NCI-H1694 (cell line): ENCODE measurements at places on chromosomes 1 and 21.

- DNase-seq = no peak
These were observed 232.7 kb downstream of the KCNJ6 start for GRCh38 chr21:37683396-37684114.

DNA sequence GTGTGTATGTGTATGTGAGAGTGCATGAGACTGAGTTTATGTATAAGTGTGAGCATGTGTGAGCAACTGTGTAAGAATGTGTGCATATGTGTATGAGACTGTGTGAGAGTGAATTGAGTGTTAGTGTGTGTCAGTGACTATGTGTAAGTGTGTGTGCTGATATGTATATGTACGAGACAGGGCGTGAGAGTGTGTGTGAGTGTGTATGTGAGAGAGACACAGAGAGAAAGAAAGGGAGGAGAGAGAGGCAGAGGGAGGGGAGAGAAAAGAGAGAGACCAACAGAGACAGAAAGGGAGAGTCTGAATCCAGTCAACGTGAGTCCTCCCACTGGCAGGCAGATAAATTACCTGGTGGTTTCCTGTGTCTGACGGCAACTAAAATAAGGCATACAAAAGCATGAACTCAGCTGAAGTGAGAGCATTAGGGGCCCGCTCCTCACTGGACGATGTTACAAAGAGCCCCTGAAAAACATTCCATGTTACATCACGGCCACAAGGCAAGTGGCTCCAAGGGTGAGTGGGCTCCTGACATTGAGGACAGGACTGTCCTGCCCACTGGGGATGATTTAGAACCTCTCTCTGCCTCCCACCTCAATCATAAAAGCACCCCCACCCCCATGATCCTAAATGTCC, 66.6 kb upstream of the TIAM1 start:
- no peak for DNase-seq

DNA sequence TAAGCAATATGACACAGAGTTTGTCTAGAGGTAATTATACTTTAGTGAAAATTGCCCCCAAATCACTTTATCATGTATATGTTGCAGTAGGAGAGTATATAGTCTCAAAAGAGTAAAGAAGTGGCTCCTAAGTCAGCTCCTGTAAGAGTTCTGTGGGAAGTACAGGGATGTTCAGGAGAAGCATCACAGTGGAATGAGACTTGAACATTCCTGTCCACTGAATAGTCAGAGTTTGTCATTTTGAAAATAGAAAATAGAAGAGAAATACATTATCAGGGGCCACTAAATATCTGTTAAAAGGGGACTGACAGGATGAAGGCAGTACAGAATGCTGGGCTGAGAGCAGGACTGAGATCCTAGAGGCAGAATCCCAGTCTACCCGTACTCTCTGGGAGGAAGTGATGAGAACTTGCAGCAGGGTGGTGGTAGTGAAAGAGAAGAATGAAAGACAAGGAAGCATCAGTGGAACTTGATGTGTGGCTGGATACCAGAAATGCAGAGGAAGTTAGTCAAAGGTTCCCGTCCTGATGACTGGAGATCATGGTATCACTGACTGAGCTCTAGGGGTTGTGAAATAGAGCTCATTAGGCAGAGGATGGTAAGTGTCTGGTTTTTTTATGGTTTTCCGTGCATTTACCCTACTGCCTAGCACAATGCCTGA, 153.4 kb downstream of the FMN2 start:
- DNase-seq = no peak

GRCh38 chr1:175597969-175598765, 145.2 kb downstream of the TNR start:
- DNase-seq = no peak

- no peak for DNase-seq
These were observed 57.9 kb downstream of the OLIG1 start for GRCh38 chr21:33127868-33128242.

DNA sequence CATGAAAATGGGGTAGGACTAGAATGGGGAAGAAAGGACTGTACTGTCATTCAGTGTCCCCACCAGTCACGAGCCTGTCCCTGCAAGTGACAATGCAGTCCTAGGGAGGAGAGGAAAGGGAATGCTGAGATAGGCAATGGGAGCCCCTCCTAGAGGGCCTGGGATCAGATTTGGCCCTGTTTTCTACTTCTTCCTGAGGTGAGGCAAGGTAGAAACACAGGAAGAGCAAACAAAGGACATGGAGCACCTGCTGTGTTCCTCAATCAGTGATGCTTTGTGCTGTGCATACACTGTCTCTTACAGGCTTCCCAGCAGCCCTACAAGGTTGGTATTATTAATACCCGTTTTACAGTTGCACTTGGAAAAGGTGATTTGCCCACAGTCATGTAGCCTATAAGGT, 6.1 kb downstream of the FABP3 start:
- no peak for DNase-seq

DNA sequence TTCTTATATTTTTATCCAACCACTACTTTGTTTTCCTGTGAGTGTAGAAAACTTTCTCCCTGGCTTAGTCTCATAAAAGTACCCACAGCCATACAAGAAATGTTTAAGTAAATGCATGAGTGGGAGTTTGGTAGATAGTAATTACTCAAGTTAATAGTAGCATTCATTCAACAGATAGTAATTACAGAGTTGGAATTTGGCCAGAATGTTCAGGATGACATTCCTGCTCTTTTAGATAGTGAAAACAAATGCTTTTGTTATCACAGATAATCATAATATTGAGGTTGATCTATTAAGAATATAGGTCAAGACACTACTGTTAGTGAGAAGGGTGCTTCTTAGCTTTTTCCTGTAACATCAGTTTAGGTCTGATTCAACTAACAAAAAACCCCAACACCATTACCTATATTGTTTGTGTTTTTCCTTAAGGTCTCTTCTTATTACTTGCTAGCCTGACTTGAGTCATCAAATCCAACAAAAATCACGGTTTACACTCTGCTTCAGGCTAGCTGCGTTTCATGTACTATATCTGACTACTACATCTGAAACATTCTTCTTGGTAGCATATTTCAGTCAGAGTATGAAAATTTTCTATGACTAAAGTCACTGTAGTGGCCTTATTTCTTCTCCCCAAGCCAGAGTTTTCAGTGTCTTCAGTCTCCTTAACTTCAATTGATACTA, 163.7 kb downstream of the HS2ST1 start:
- no peak for DNase-seq

DNA sequence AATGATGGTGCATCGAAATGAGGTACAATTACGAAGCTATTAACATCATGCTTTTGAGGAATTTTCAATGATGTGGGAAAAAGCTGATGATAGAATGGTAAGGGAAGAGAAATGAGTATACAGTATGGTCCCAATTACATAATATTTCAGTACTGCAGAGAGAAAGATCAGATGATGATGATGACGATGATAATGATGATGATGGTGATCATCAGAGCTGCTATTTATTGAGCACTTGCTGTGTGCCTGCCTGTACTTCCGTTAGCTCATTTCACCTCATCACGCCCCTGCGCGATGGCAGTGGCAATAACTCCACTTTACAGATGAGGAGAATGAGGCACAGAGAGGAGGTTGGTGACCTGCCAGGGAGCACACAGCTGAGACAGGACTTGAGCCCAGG, 620.8 kb downstream of the MATN1 start:
- no peak for DNase-seq

- no peak for DNase-seq
These were observed 148.6 kb upstream of the WNT4 start for GRCh38 chr1:22291494-22291893.

- DNase-seq = no peak
These were observed 63.6 kb downstream of the MYOM3 start for GRCh38 chr1:24048205-24048869.

DNA sequence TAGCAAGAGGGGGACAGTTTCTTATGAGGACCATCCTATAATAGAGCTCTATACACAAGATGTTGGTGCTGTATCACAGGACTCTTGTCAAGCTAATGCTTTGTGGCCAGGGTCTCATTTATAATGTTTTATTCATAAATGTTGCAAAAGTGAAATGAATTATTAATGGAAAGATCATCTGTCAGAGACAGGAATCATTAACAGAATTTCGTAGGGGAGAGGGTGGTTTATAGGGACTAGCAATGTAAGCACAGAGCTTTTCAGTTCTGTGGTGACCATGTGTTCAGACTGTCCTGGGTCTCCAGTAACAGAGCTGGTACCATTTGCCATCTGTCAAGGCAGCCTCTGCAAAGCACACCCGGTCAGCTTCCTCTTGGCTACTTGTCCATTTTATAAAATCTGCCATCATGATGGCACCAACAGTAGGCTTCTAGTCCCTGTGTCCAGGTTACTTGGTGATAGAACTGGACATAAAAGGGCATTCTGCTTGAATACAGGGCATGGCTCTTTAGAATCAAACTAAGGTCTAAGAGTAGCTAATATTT, 36.2 kb downstream of the LPAR3 start:
- no peak for DNase-seq

- DNase-seq = no peak
These were observed 308.5 kb downstream of the MRPL39 start for GRCh38 chr21:25298512-25299491.

DNA sequence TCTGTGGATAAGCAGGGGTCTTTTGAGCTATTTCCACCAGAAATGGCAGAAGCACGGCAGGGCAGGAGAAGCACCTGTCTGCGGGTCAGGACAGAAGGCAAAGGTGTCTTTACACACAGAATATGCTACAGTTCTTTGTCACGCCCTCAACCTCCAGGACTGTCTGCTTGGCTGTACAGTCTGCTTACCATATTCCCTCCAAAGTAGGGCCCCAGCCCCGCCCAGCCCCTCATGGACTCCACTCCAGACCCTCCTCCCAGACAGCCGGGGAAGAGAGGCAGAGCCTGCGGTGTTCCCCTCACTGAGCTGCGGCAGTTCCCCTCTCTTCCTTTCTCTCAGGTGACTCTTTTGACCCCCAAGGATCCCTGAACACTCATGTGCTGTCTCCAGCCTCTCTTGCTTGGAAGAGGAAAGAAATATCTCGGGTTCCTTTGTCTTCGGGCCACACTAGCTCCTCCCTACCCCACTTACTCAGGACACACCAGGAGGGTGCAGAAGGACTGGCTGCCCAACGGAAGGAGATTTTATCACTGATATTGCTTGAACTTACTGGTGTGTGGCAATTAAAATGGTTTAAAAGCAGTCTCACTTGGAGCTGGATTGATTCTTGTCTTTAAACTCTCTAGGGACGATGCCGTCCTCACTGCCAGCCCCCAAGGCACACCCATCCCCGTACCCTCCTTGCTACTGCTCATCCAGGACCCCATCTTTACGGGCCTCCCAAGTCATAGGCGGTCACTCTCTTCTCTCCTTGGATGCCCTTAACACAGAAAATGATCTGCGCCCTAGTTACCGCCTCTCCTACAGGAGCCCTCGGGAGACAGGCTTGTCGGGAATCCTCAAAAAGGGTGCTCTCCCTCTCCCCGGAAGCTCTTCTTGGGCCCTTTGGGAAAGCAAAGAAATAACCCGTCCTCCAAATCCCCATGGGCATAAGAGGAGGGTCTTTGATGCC, 169.7 kb downstream of the TOMM20 start:
- DNase-seq = no peak

DNA sequence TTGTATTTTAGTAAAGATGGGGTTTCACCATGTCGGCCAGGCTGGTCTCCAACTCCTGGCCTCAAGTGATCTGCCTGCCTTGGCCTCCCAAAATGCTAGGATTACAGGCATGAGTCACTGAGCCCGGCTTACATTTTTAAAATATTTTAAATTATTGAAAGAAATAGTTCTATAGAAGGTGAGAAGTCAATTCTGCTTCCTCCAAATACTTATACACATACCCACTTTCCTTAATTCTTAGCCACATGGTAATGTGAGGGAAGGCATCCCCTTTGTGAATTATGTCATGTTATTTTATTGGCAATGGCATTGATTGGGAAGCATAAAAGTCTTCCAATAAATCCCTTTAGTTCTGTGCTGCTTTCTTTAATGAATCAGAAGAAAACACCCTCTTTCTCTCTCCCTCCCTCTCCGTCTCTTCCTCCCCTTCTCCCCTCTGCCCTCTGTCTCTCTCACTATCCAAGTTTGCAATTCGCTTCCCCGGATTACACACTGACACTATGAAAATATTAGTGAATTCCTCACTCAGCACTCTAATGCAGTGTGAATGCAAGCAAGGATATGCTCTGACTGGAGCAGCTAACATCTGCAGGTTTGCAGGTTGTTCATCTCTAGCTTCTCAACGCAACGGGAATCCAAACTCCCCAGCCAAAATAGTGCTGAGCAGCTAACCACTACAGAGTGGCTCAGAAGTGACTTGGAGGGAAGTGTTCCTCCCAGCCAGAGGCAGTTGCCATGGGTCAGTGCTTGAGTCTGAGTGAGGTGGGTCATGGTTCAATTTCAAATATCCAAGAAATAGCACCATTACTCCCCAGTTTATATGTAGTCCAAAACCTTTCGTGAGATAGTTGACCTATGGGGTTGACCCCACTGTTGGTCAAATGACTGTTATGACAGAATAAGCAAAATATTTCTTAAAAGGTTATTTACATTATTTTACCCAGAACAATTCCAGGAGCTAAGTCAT, 77.8 kb upstream of the CD55 start:
- DNase-seq = no peak

DNA sequence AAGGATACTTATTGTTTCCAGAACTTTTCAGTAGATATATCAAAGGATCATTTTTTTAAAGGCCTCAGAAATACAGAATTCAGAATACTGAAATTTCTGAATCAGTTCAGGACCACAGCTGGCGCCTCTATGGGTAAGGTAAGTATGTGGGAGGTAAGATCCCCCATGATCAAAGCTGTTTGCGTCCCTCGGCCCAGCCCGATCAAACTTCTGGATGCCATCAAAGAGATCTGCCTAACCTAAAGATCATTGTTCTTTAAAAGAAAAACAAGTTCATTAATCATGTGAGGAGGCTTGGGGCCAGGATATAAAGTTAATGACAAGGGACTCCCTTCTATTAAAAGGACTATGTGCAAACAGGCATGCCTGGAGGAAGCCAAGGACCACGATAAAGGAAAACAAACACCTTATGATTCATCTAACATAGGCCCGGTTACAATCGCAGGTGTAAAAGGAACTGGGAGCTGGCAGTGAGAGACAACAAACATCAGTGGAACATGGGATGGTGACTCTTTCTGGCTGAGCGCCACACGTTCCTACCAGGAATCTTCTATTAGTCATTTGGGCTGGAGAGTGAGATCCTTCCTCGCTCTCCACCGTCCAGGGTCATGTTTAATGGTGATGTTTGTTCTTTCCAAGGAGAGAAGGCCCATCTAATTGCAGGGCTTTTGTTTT, 2.8 kb upstream of the BACE2 start:
- no peak for DNase-seq
